ENCODE measurements at places on chromosomes 7 and 10.

DNA sequence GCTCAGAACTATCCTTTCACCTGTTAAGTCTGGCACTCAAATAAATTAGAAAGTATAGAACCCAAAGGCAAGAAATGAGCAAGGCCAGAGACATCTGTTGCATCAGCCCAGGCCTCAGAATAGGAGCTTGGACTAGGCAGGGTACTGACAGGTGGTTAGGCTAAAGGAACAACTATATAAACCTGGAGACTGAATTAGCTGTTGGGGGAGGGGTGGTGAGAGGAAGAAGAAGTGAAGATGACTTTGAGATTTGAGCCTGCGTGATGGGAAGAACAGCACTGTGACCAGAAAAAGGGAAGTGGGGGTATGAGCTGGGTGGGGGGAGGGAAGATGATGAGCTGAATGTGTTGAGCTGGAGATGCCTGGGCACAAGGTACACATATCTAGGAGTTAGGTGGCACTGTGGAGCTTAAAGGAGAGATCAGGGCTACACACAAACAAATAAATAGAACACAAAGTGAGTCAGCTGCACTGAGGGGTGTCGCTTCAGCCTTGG, 244.7 kb downstream of the PTEN start:
- DNase-seq = no peak

DNA sequence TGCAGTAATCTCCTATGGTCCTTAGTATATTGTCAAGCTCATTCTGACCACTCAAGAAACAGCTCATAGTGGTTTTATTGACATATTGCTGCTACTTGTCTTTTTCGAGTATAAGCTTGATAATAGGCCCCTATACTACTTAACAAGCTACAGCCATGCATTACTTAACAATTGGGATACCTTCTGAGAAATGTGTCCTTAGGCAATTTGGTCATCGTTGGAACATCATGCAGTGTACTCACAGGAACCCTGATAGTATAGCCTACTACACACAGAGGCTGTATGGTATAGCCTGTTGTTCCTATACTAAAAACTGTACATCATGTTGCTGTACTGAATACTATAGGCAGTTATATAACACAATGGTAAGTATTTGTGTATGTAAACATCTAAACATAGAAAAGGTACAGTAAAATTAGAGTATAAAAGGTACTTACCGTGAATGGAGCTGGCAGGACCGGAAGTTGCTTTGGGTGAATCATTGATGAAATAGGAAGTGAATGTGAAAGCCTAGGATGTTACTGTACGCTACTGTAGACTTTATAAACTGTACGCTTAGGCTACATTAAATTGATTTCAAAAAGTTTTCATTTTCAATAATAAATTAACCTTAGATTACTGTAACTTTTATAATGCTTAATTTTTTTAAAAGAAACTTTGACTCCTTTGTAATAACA, 160.9 kb downstream of the LRRC4 start:
- no peak for DNase-seq

GRCh38 chr10:103969436-103969835, 2.5 kb downstream of the SLK start:
- no peak for DNase-seq

DNA sequence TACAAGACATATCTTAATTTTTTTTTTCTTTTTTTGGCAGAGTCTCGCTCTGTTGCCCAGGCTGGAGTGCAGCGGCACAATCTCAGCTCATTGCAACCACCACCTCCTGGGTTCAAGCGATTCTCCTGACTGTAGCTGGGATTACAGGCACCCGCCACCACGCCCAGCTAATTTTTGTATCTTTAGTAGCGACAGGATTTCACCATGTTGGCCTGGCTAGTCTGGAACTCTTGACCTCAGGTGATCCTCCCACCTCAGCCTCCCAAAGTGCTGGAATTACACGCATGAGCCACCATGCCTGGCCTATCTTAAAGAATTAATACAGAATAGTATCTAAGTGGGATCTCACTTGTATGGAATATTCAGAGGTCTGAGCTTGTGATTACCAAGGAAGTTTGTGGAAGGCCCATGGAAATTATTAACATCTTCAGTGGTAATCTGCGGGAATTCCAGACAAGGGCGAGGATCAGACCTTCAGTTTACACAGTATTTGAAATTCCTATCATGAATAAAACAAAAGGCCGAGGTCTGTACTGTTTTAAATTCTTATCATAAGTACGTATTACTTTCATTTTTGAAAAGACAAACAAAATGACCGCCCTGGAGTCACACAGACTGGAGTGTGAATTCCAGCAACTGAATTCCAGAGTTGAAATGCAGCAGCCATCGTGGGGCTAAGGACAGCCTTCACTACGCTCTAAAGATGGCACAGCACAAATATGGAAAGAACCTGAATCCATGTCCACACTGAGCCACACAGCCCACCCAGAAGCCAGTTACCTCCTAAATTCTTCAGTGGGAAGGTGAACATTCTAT, 16.7 kb downstream of the GPRIN2 start:
- DNase-seq = no peak

- no peak for DNase-seq
Observed at GRCh38 chr10:99248824-99249223, 13.2 kb upstream of the HPSE2 start.

DNA sequence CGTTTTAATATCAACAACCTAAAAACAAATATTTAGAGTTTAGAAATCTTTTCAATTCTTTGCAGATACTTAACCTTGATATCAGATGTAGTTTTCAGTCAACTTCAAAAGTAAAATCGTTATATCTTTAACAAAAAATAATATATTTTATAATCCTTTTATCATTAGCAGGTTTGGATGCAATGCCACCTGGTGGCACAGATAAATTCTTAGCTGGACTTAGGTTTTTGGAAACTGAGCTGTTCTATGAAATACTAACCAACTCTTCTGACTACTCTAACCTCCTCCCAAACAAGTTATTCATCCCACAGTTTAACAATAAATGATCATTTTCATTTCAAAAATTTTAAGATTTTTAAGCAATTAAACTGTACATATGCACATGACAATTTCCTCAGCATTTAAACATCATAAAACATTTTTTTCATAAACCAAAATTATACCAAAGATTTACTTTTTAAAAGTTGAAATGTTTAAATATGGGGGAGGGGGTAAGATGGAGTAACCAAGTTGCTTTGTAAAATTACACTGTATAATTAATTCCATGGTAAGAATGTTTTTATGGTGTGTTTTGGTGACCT, 56.9 kb downstream of the HIBADH start:
- DNase-seq = no peak

- no peak for DNase-seq
Observed at GRCh38 chr7:140342727-140343514, 55.4 kb downstream of the SLC37A3 start.

GRCh38 chr7:92402920-92403759, 44.1 kb upstream of the GATAD1 start:
- peak; percentile 78 for DNase-seq

GRCh38 chr10:111151595-111152307, 74.9 kb downstream of the ADRA2A start:
- no peak for DNase-seq
